ENCODE measurements at places on chromosomes 4 and X. TPM values are rescaled to one million over a fixed set of nuclear protein-coding genes. Genes with fewer than 3 reads are reported as not detected.

DNA sequence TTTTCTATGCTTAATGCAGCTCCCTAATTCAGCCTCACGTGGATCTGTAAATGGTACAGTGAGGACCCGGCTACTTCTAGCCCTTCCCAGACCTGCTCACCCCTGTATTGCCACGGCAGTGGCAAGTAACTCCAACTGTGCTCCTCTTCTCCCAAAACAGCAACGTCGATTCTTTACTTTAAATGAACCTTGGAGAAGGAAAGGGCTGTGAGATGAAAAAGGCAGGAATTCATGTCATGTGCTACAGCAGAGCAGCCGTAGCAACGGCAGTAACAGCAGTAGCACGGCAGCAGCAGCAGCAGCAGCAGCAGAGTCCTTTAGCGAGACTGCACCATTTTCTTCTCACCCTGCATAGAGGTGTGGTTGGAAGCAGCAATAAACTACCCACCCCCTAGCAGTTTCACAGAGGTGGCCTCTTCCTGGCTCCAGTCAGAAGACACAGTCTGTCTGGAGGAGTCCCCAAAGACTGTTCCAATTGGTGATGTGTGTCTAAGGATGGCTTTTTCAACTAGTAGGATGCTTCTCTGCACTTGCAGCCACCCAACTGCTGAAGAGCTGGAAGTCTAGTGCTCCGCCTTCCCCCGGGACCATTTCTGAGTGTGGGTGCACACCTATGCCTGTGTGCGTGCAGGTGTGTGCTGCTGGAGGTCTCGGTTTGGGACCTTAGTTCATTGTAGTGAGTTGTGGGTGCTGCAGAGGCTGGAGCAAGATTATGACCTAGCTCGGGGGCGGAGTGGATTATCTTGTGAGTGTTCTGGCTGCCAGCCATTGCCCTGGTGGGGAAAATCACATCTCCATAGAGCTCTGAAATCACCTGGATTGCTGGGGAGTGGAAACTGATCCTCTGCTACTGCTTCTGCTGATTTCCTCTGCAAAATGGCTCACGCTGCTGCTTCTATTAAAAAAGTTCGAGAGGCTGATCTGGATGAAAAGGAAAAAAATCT is 67.2 kb downstream of the ANK2 start:
- no peaks in the 10 kb centered on the region for H3K36me3 ChIP-seq
- H3K4me1 ChIP-seq = no peaks in the 10 kb centered on the region
- no peak overlapping the region for H3K27ac ChIP-seq
- H3K4me3 ChIP-seq = no peak overlapping the region

DNA sequence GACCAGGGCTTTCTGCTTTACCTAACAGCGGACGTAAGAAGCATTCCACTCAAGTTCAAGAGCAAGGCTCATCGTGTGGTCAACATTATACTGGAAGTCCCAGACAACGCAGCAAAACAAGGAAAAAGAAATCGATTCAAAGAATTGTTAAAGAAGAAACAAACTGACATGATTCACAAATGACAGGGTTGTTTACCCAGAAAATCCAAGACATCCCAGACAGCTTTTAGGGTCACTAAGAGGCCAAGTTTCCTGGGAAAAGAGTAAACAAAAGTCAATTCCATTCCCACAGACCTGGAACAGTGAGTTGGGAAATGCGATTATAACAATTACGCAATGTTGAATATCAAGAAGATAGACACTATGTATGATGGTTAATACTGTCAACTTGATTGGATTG is 21.5 kb upstream of the HTRA3 start:
- DNase-seq = peak; percentile 59
- peaks cover 4% of the 10 kb centered on the region for H3K27me3 ChIP-seq
- no peak overlapping the region for H3K4me3 ChIP-seq
- no peaks in the 10 kb centered on the region for H3K36me3 ChIP-seq
- no peak overlapping the region for H3K27ac ChIP-seq

GRCh38 chrX:51894697-51895336 is 1.4 kb downstream of the MAGED1 start:
- peak overlapping the region; percentile 84 for H3K27ac ChIP-seq
- H3K4me1 ChIP-seq = peaks cover 11% of the 10 kb centered on the region
- peak overlapping the region; percentile 78 for H3K4me3 ChIP-seq
- peaks cover 7% of the 10 kb centered on the region for H3K36me3 ChIP-seq

The CXCL1 gene
- total RNA-seq = 2.3 TPM

GRCh38 chrX:1576201-1576992 is 15.0 kb upstream of the AKAP17A start:
- H3K4me3 ChIP-seq = no peak overlapping the region
- H3K4me1 ChIP-seq = no peaks in the 10 kb centered on the region
- H3K27ac ChIP-seq = no peak overlapping the region
- no peak for DNase-seq
- no peaks in the 10 kb centered on the region for H3K27me3 ChIP-seq
- no peaks in the 10 kb centered on the region for H3K36me3 ChIP-seq

- DNase-seq = no peak
- no peaks in the 10 kb centered on the region for H3K27me3 ChIP-seq
- H3K4me3 ChIP-seq = no peak overlapping the region
- no peaks in the 10 kb centered on the region for H3K4me1 ChIP-seq
- H3K36me3 ChIP-seq = no peaks in the 10 kb centered on the region
- H3K27ac ChIP-seq = no peak overlapping the region
Measured at GRCh38 chr4:21991562-21991961, 43.0 kb upstream of the KCNIP4 start.

The BEX1 gene
- not detected for total RNA-seq

DNA sequence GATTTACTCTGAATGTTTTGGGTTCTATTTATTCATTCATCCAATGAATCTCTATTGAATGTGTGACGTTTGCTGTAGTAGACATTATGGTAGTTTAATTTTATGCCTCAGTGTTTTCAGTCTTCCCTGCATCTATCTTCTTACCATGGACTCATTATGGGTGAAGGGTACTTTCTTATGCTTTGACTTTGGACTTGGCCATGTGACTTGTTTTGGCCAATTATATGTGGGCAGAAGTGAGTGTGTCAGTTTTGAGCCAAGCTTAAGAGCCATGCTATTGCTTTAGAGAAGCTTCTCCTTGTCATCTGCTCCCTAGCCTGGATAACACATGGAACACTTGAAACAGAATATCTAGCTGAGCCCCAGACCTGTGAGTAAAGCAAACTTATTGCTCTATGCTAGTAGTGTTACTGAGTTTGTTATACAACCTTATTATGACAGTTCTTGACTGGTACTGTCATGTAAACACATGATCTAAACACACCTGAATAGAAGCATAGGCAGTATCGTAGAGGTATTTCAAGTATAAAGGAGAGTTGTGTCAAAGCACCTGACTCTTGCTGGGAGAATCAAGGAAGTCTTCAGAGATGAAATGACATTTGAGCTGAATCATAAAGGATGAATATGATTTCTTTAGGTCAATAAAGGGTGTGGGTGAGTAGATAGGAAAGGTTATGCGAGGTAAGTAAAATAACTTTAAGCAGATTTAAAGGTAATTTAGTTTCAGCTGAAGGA is 128.4 kb downstream of the NAA11 start:
- no peak overlapping the region for H3K27ac ChIP-seq
- H3K4me3 ChIP-seq = no peak overlapping the region
- H3K36me3 ChIP-seq = no peaks in the 10 kb centered on the region
- H3K4me1 ChIP-seq = no peaks in the 10 kb centered on the region
- no peak for DNase-seq

Measured in fibroblast of lung (primary cell).